ENCODE measurements at places on chromosomes 4 and X.

- no peak for DNase-seq
Observed at GRCh38 chrX:47723083-47723482, 64.1 kb upstream of the UXT start.

GRCh38 chr4:61251129-61251528, 51.0 kb downstream of the ADGRL3 start:
- no peak for DNase-seq

DNA sequence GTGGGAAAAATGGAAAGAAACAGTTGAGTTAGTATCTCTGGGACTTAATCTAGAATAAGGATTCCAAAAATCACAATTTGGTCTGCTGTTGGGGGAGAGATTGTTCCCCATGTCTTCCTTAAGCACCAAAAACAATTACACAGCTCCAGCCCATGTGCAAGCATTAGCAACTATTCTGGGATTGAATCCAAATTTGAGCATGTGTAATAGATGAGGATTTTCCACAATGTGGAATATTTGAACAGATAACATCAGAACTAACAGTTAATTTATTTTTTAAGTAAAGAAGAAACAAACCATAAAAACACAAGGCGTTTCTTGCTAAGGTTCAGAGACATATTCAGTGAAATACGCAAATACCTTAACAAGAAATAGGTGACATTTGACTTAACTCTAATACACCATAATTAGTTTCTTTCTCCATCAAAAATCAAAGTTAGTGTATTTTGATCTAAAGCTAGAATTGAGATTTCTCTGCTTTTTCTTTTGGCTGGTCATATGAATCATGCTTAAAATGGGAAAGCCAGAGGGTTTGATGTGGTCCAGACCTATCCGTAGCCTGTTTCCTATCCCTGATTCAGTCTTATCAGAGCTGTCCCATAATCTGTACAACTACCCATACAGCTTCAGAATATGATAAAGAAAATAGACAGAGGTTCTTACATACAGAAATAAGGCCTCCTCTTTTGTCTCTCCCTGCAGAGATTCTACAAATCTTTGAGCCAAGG, 413.4 kb downstream of the PACRGL start:
- no peak for DNase-seq

GRCh38 chrX:42771506-42772335, 6.2 kb downstream of the PPP1R2C start:
- DNase-seq: no peak

- peak; percentile 50 for DNase-seq
Observed at GRCh38 chrX:38561126-38561868, at the start of gene TSPAN7. Gene TSPAN7 (plus strand): TSS chrX:38561542. CDS start chrX:38561547, 5 bp downstream.

All from stimulated activated CD4-positive, alpha-beta T cell treated with anti-CD3 and anti-CD28 coated beads, TNF-alpha, amount 100 ng/mL, for 24 hours (primary cell).